ENCODE measurements at places on chromosomes 1 and 21.

DNA sequence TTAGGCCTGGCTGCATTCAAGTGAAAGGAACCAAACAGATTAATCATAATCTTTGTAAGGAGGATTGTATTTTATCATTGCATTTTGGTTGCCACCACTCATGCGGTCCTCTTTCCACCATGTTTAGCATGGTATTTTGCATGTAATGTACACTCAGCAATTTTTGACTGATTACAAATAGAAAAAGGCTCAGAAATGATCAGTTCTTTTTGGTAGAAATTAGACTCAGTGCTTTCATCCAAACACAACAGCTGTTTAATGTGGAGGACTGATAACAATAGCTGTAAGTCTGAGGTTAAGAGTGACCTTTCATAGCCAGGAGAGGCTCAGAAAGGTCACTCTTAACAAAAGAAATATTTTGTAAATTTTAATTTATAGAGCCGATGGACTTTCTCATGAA, 25.3 kb upstream of the DPH5 start:
- no peak for DNase-seq

GRCh38 chr1:246734866-246735265, 10.7 kb downstream of the SCCPDH start:
- DNase-seq, result no peak

DNA sequence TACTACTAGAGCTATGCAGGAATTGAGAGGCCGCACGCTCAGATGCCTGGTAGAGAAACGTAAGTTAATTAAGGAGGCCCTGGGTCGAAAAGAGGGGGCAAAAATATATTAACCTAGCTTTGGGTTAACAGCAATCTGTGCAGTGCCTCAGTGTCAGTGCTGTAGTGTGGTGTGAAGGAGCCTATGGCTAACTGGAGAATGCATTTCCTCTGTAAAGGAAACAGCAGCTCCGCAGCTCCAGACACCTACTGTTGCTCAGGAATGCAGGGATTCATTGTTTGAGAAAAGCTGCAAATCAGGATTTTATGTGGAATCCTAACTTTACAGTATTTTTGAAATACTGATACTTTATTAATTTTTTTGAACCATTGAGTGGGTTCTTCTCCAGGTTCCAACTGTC, 18.4 kb downstream of the VANGL1 start:
- DNase-seq, result no peak

GRCh38 chr1:10693497-10694273, 102.8 kb downstream of the CASZ1 start:
- DNase-seq, result peak; percentile 24

DNA sequence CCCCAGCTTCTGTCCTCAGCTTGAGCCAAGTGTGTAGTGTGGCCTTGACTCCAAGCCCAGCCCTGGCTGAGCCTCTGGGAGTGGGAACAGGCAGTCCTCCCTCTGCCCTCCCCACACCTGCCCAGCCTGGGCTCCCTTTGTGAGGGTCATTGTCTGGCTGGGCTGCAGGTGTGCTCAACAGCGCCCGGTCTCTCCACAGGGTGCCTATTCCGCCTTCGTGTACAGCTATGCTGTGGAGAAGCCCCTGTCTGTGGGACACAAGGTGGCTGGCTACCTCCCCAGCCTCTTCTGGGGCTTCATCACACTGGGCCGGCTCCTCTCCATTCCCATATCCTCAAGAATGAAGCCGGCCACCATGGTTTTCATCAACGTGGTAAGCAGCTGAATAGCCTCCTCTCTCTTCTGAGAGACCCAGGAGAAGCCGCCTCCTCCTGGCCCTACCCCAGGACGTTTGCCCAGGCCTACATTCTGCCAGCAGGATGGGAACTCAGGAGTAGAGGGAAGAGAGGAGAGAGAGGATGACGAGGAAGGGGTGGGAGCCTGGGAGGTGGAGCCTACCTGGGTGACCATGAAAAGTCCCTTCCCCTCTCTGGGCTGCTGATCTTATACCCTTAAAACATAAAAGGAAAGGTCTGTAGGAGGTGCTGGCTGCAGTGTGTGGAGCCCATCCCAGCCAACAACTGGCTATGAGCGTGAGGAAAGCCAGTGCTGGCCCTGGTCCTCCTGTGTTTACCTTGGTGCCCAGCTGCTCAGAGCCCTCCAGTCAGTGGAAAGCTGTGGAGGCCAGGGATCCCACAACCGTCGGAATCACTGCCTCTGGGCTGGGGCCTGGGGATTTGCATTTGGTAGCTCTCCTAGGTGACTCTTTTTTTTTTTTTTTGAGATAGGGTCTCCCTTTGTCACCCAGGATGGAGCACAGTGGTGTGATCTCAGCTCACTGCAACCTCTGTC, 45.7 kb downstream of the ELK4 start:
- no peak for DNase-seq

DNA sequence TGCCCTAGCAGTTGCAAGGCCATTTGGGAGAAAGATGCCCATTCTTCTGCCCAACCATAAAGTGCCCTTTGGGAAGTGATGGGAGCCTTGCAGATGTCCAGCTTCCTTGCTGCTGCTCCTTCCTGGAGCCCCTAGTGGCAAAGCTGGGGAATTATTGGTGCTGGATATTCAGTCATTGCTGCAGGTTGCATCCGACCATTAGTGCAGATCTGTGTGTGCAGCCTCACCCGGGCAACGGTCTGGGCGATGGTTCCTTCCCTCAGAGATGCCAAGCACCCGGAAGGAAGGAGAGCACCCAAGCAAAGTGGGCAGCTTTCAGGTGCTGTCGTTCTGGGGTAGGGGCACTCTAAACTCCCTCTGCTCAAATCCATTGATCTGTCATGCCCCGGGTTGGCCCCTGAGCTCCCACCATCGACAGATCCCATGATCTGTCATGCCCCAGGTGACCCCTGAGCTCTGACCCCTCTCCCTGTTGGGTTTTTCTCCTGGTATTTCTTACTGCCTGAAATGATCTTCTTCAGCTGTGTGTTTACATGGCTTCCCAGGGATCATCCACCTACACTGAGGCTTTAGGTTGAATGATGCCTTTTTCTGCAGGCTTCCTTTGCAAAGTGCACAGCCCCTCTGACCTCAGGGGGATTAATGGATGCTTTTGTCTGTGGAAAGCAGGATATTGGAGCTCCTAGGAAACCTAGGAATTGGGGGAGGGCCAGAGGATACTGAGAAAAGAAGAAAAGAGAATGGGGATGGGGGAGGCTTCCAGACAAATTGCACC, 467.5 kb downstream of the PTPRU start:
- no peak for DNase-seq

- no peak for DNase-seq
Measured at GRCh38 chr21:26195708-26196107, 25.1 kb upstream of the APP start.

DNA sequence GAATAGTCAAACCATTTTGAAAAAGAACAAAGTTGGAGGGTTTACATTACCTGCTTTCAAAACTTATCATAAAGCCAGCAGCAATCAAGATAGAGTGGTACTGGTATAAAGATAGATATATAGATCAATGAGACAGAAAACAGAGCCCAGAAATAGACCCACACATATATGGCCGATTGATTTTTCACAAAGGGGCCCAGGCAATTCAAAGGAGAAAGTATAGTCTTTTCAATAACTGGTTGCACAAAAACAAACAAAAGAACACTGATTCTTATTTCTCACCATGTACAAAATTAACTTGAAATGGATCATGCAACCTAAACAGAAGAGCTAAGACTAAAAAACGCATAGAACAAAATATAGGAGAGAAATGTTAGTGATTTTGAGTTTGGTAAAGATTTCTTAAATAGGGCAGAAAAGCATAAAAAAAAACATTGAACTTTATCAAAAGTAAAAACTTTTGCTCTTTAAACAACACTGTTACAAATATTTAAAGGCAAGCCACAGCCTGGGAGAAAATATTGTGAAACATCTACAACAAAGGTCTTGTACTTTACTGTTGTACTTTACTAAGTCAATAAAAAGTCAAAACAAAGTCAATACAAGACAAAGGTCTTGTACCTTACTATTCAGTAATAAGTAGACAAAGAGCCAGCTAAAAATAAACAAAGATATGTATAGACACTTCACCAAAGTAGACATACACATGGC, 50.2 kb downstream of the ST3GAL3 start:
- no peak for DNase-seq
